T-helper 2 cell (primary cell): ENCODE measurements at places on chromosomes 3 and 15.
A peak's percentile ranks its signal among the peaks of the same experiment; 100 is the strongest.

GRCh38 chr3:122826278-122826677 lies 31.4 kb downstream of the SLC49A4 start:
- DNase-seq, result no peak

- DNase-seq, result peak; percentile 46
Observed at GRCh38 chr3:181103605-181104004, 114.1 kb upstream of the DNAJC19 start.

GRCh38 chr3:86481031-86481430 lies 509.9 kb downstream of the VGLL3 start:
- DNase-seq, result no peak

DNA sequence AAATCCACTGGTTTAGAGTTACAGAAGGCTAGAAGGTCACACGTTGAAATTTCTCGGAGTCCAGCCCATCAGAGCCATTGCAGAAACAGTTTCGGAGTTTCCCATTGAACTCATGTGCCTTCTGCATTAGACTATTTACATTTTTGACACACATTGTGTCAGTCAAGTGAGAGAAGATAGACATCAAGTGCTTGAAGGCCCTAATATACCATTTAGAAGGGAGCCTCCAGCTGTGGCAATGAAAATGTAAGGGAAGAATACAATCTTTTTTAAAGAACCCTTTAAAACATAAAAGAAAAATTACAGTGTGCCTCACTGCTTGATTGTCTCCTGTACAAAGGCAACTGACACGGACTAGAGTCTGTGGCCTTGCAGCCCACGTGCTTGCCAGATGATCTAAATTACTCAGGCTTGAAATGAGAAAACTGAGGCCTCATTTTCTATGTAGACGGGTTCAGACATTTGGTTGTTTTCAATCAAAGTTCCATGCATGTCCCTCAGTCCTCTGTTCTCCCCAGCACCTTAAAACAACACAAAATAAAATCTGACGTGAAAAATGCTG lies 650.5 kb downstream of the ROBO2 start:
- DNase-seq, result no peak

- peak; percentile 8 for DNase-seq
Observed at GRCh38 chr3:195147649-195148080, 123.3 kb downstream of the XXYLT1 start.

DNA sequence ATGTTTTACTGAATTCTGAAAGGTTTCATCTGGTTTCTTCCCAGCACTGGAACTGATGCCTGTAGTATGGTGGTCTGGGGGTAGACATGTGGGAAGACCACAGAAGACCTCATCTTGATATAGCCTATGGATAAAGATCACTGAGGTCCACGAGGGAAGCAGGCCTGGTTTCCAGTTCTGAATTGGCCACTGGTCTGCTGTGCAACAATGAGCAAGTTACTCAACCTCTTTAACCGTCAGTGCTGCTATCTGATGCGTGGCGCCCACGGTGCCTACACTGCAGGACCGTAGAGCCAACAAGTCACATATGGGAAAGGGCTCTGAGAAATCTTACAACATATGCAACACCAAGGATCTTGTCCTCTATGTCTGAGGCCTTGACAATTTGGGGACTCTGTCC lies 13.3 kb downstream of the TLE3 start:
- DNase-seq, result no peak

- no peak for DNase-seq
Observed at GRCh38 chr3:62873761-62874710, 1.2 kb downstream of the CADPS start.
